NCI-H774 (cell line): ENCODE measurements at places on chromosomes 6 and 20.

GRCh38 chr6:119480961-119481497 is 131.5 kb upstream of the MAN1A1 start:
- DNase-seq, result no peak

DNA sequence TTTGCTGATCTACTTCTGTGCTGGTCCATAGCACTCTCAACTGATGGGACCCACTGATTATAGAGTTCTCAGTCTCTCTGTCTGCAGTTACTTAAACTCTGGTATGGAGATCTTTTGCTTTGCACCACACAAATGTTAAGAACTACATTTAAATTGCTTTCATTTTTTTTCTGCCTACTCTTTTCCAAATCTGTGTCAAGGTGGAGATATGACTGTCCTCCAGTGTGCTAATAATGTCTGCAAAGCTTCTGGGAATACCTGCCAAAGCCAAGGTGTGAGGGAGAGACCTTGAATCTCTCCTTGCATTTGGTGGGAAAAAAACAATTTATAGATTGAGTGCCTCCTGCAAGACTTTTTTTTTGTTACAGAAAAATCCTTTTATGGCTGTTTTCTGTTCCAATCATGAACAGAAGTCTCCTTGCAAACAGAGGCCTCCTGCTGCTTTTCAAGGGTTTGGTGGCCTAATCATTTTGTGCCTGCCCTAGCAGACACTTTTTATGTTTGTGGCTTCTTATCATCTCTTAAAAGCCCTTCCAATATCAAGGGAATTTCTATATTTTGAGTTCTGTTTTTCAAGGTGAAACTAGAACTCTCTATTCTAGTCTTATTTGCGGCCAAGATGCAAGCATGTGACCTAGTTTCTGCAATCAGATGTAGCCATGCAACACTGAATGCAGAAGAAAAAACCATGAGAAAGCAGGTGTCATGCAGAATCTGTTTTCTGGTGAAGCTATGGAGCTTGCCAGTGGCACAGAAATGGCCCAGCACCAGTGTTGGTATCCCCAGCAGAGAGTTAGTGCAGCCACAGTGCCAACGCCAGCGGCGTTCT is 23.2 kb upstream of the AKIRIN2 start:
- DNase-seq, result no peak

- peak; percentile 52 for DNase-seq
Observed at GRCh38 chr6:40907198-40907701, 131.8 kb downstream of the UNC5CL start.

DNA sequence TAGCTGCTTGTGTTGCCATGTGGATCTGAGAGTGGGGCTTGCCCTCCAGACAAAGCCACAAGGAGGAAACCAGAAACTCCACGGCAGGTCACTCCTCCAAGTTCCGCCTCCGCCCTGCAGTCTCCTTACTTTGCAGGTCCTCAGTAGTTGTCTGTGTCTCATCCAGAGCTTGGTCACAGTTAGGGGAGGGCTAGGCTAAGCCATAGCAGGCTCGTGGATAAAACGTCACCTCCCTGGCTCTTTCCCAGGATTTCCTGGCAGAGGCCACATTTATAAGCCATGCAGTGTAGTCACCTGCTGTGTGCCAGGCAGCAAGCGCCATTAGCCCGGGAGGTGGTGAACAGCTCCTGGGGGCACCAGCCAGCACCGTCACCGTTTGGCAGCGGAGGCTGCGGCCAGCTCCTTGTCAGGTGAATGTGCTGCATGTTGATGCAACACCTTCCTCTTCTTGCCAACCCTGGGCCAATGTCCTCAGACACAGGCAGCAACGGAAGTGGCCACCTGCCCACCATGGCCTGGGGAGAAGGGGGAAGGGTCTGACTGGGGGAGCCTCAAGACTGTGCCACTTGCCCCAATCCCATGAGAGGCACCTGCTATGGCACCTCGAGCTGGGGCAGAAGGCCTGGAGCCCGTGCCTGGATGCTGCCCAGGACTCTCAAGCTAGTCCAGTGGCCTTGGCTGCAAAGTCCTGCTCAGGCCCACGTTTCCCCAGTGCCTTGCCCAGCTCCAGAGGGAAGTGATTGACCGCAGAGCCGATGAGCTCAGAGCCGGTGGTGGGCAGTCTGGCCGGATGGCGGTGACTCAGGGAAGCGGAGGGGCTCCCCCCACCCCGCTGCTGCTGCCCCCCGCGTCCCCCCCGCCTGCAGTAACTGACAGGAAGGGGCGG is 39.0 kb upstream of the SLCO4A1 start:
- DNase-seq, result no peak

DNA sequence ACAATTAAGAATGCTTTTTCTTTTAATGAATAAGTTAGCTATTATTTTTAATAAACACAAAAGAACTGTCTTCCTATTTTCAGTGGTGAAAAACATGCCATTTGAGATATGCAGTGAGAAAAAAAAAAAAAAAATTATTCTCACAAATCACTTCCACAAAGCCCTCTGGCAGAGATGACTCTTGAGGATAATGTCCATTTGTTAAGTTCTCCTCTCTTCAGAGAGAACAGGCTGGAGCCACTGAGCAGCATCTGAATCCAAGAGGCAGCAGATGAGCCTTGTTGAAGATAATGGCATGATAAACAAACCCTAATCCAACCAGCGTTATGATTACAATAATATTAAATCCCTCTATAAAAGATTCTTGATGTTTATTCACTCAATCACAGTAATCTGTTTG is 105.0 kb downstream of the PTPRK start:
- no peak for DNase-seq

DNA sequence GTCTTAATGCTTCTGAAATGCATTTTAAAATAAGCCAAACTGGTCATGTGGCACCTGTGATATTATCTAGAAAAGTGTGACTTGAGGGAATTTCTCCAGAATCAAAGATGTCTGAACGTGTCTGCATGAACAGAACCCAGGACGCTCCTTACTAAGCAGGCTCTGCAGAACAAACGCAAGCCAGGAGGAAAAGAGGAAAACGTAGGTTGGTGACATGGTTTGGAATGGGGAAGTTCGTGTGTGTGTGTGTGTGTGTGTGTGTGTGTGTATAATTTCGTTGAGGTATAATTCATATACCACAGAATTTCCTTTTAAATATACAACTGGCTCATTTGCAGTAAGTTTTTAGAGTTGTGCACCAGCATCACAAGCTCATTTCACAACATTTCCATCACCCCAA is 200.5 kb upstream of the FOXQ1 start:
- DNase-seq, result no peak

DNA sequence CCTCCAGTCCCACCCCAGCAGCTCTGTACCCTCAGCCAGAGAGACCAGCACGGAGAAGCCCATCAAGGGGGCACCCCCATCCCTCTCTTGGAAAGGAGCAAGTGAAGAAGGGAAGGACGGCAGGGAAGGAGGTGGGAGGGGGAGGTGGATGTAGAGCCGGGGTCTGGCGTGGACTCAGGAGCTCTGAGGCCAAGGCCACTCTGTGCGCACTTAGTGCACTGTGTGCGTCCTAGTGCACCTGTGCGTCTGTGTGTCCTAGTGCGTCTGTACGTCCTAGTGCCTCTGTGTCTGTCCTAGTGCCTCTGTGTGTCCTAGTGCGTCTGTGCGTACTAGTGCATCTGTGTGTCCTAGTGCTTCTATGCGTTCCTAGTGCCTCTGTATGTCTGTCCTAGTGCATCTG is 54.2 kb downstream of the DSTN start:
- DNase-seq, result no peak

DNA sequence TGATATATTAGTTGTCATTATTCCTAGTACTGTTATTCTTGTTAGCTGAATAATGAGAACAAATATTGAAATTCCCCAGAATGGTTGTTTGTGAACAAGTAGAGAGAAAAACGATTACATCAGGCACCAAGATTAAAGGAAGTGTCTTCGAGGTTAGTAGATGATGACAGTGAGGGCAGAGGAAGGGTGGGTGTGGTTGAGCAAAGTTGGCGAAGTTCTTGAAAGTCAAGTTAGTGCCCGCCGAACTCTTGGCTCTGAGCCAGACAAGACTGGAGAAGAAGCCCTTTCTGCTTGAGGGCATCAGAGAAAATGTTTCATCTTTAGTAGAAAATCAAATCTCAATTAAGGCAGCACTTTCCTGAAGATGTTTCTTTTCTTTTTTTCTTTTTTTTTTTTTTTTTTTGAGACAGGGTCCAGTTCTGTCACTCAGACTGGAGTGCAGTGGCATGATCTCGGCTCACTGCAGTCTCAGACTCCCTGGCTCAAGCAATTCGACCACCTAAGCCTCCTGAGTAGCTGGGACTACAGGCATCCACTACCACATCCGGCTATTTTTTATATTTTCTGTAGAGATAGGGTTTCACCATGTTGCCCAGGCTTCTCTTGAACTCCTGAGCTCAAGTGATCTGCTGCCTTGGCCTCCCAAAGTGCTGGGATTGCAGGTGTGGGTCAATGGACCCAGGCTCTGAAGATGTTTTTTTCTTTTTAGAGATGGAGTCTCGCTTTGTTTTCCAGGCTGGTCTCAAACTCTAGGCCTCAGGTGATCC is 77.1 kb downstream of the SGK1 start:
- no peak for DNase-seq

DNA sequence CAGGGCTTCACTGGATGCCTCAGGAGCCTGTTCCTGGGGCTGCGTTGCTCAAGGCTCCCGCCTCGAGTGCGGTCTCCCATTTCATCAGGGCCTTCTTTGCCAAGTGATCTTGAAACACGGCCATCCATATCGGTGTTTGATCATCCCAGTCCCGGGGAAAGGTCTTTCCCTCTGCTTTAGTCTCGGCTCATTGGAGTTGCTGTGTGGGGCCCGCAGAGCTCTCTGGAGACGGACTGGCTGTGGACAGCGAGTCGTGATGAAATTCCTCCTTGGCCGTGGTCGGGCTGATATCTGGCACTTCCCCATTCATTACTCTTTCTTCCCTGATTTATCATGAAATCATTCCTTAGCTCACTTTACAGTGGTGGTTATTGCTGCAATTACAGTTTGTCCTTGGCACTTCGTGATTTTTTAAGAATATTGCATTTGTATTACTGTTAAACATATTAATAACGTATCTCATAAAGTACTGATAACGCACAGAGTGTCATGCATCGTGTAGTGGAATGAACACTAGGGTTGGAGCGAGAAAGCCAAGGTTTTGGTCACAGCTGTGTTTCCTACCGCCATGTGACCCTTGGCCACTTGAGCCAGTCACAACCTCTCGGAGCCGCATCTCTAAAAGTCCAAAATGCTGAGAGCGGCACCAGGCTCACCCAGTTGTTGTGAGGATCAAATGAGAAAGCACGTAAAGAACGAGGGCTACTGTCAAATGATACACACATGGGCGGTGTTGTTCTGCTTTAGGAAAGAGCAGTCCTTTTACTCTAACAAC is 71.8 kb downstream of the MTHFD1L start:
- DNase-seq, result no peak

DNA sequence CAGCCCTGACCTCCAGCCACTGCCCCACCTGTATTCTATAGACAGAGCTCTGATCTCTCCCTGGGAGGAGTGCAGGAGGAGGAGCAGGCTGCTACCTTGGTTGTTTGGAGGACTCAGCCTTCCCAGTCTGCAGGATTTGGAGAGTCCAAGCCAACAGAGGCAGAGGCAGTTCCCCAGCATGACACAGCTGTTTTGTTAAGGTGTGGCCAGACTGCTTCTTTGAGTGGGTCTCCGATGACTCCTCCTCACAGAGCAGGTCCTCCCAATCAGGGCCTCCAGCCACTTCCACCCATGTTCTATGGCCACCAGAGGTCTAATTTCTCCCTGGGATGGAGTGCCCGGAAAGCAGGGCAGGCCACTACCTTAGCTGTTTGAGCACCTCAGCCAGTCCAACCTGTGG is 203.5 kb downstream of the HACE1 start:
- DNase-seq, result no peak

DNA sequence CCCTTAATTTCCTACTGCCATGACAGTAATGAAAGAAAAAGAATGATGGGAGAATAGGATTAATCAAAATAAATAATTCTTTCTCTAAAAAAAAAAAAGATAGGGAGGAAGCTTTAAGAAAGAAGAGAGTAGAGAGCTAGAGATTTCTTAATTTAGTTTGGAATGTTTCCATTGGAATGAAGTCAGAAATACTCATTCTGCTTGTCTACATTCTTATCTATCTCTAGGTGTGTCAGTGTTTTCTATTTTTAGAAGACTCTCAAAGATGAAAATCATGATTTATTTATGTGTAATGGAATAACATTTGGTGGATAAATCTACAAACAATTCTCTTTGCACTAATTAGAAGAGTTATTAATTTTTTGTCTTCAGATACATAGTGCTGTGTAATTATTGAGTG is 38.0 kb upstream of the HIVEP1 start:
- no peak for DNase-seq

DNA sequence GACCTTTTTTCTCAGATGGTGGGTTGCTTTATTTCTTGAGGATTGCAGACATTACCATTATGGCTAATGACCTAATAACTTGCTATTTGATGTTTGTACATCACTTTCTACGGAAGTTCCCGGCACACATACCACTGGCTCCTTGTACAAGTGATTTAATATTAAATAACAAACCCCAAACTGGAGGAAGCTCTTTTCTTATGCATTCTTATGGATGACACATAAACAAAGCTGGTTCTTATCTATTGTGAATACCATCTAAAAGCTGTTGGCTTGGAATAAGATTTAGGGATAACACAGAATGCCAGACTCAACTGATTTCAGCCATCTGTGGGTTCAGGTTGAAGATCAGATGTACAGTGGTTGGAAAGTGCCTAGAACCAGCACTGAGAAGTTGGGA is 272.6 kb downstream of the TSHZ2 start:
- no peak for DNase-seq

- DNase-seq, result no peak
Observed at GRCh38 chr6:88520445-88520844, 354.3 kb upstream of the CNR1 start.

GRCh38 chr20:60804240-60804917 is 447.7 kb upstream of the CDH4 start:
- no peak for DNase-seq

DNA sequence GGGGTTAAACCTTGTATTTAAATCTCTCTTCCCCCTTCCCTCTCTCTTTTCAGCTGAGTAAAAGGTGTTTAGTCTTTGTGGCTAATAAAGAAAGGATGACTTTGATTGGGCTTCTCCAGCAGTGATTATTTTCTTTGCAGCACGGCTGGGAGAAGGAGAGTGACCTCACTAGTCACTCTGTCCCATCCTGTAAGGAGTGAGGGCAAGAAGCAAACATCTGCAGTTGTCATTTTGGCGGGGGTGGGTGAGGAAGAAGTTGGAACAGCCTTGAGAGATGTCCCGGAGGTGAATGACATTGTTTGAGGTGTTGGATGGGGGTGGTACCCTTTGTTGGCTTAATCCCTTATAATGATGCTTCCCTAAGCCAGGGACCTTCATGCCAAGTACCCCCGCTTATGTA is 223.6 kb downstream of the EYA2 start:
- no peak for DNase-seq

- no peak for DNase-seq
Observed at GRCh38 chr20:12833861-12834260, 174.9 kb upstream of the SPTLC3 start.
